ENCODE measurements at places on chromosomes 4 and X. TPM values are rescaled to one million over a fixed set of nuclear protein-coding genes. Genes with fewer than 3 reads are reported as not detected.

The TRIM61 gene
- total RNA-seq: not detected

The ADRA2C gene
- total RNA-seq: 13.3 TPM

The DMP1 gene
- not detected for total RNA-seq

The MAGEE1 gene
- total RNA-seq: 69.3 TPM

The RGN gene
- 22.2 TPM for total RNA-seq

The SLBP gene
- total RNA-seq: 42.4 TPM

The RXFP1 gene
- total RNA-seq: 16.3 TPM

The NPY1R gene
- total RNA-seq: 24.8 TPM

The MAGEB3 gene
- total RNA-seq: not detected

The MAGEA1 gene
- not detected for total RNA-seq

The DCHS2 gene
- 6.0 TPM for total RNA-seq

The SMIM31 gene
- total RNA-seq: not detected
